ENCODE measurements at places on chromosomes 13 and 19.

GRCh38 chr19:12784394-12784870, 6.9 kb upstream of the JUNB start:
- no peak for DNase-seq

GRCh38 chr13:64186503-64187250, 2771.0 kb upstream of the PCDH20 start:
- no peak for DNase-seq

DNA sequence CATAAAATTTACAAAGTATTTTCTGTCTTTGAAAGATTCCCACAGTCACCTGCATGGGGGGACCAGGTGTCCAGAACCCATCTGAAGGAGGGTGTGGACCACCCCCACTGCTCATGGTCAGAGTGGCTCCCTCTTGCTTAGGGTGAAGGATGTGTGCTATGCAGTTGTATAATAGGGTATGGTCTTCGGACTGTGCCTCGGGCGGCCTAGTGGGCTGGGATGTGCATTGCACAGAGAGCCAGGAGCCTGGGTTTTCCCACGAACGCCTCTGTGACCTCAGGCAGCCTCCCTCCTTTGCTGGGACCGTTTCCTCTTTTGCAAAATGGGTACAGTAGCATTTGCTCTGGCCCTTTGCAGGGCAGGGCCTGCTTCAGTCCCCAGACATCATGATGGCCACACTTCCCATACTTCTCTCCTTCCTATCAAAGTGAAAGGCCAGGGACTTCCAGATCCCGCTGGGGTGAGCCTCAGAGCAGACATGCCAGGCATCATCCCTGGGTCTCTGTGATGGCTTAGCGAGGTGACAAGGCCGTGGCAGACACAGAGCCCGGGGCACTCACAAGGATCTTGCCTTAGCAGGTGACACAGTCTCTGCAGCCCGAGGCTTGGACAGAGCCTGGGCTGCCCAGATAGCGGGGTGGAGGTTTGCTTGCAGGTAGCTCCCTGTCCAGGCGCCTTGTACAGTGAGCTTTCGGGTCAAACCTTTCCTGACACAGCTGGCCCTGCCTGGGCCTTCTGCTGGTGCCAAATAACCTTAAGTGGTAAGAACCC, 59.4 kb upstream of the ZNF536 start:
- DNase-seq, result no peak

GRCh38 chr13:28610996-28611395, 47.9 kb upstream of the POMP start:
- DNase-seq, result peak; percentile 19

- DNase-seq, result peak; percentile 27
Observed at GRCh38 chr13:27960362-27961226, 8.5 kb downstream of the CDX2 start.

DNA sequence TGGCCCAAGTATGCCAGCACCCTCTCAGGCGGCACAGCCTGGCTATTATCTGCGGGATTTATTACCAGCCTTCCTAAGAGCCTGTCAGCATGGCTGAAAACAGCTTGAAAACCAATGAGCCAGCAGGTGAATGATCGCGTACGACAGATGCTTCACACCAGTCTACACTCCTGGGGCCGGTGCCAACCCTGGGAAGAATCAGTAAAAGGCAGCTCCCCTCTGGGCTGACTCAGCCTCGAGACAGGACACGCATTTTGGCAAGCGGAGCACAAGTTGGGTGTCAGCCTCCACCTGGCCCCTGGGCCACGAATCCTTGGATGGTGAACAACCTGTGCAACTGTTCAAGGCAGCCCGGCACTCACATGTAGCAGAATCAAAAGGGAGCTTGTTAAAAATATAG, 15.6 kb downstream of the EMP3 start:
- DNase-seq, result no peak

DNA sequence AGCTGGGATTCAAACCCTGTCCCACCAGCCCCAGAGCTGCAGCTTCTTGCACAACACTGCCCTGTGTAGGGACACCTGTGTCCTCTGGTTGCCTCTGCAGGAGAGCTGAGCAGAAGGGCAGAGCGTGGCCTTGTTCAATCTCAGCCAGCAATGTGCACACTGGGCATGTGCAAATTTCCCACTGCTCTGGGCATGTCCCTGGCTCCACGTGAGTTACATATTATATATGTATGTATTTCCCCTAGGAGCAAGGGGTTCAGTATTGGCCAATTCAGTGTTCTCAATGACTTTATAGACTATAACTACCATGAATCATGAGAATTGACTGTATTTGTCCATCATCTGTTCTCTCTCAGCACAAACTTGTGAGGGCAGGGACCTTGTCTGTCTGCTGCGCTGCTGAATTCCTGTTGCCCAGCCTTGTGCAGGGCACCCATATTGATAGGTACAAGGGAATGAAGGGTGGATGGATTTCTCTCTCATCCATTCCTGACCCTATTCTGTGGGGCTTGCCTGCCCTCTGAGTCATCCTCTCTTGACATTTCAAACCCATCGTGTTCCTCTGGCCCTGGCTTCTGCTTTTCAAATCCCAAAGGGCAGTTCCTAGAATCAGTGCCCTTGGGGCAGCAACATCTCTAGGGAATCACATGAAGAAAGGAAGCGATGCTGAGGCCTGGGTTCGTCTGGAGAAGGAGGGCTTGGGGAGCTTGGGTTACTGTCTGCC, 69.7 kb downstream of the ERICH6B start:
- no peak for DNase-seq

DNA sequence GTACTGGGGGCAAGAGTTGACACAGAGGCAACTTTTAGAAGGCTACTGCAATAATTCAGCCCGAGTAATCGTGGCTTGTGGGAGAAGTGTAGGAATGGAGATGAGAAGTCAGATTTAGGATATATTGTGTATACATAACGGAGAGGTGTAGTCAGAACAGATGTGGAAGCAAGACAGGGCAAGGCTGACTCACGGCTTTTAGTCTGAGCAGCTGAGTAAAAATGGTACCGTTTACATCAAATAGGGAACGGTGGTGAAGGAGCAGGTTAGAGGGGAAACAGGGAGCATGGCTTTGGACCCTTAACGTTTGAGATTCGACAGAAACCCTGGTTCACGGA, 796 bp upstream of the LSM14A start:
- peak; percentile 70 for DNase-seq

DNA sequence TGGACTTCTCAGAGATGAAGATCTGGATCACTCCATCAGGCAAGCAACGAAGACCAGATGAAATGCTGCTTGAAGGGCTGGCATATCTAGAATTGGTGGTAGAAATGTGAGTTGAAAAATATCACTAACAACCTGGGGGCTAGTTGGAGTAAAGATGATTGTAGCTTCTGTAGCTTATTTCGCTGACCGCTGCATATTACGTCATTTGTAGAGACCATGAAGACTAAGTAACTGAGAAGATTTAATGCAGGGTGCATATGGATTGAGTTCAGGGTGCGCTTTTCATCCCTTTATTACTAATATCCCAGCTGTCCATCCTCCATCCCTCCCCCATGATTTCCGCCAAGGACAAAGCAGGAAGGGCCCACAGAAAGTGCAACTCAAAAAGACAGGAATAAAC, 1364.0 kb downstream of the PCDH9 start:
- DNase-seq, result no peak

- DNase-seq, result no peak
Observed at GRCh38 chr13:23735329-23735728, 153.9 kb downstream of the MIPEP start.

GRCh38 chr13:69324090-69324886, 783.3 kb upstream of the ATXN8OS start:
- no peak for DNase-seq

DNA sequence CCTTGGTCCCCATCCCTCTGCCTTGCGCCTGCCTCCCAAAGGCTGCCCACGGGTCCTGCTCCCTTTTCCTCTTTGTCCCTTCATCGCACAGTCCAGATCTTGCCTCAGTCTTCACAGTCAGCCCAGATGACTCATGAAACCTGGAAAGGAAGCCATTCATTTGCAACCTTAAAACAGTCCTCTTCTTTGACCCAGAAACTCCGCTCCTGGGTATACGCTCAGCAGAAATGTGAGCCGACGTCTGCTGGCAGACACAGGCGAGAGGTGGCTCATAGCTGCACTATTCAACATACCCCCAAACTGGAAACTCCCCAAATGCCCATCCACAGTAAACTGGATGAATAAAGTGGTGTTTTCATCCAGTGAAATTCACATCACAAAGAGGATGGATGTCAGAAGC, 13.6 kb upstream of the PEPD start:
- DNase-seq, result no peak

GRCh38 chr13:24505256-24505655, 7.3 kb downstream of the PARP4 start:
- DNase-seq, result no peak

DNA sequence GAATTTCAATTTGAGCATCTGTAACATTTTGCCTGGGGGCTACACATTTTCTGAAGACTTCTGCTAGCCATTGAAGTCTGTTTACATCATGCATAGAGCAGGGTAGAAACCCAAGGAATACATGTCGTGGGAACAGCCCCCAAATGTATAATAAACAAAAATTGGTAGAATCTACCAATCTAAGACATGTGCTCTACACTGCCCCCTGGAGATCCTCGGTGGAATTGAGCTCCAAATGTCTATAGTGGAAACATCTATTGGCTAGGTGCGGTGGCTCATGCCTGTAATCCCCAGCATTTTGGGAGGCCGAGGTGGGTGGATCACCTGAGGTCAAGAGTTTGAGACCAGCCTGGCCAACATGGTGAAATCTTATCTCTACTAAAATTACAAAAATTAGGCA, 57.3 kb downstream of the MBD3L2B start:
- DNase-seq, result no peak

- no peak for DNase-seq
Observed at GRCh38 chr13:50318887-50319286, 303.6 kb downstream of the KCNRG start.

DNA sequence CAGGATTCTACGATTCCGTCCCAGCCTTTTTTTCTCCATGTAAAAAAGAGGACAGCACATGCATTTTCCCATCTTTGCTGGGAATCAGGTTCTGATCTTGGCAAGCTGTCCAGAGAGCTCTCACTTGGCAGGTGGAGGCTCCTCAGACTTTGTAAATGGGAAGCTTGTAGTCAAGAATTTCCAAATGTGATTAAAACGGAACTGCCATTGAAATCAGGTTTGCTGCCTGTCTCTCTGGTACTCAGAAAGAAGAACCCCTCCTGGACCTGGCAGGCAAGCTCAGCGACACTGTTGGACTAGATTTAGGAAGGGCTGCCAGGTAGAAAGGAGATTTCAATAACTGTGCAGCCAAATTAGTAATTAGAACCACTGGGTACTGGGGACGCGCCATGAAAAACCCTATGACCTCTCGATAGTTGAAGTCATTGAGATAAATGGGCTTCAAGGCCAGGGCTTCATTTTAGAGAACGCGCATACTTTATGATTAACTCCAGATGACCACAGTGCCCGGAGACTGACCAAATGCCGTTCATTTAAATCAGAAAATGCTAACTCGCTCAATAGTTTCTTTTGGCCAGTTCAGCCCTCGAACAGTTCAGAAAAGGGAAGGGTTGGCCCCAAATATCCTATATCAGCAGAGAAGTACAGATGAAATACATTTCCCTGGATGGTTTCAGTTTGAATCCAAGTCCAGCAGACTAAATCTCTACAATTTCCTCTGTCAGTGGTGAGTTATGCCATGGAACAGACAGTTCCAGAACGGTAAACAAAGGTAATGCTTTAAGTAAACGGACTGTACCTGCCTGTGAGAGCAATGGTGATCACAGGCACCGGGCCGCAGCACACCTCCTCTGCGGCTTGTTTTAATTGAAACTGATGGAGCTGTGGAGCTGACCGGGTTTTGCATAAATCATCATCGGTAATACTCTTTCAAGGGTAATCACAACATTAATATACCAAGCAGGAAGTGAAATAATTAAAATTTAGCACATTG, 517.4 kb downstream of the RFC3 start:
- no peak for DNase-seq

Measured in EL (cell line).